ENCODE measurements at places on chromosomes 5 and 9.

- peak; percentile 18 for DNase-seq
Observed at GRCh38 chr9:119802621-119803020, 433.4 kb upstream of the BRINP1 start.

DNA sequence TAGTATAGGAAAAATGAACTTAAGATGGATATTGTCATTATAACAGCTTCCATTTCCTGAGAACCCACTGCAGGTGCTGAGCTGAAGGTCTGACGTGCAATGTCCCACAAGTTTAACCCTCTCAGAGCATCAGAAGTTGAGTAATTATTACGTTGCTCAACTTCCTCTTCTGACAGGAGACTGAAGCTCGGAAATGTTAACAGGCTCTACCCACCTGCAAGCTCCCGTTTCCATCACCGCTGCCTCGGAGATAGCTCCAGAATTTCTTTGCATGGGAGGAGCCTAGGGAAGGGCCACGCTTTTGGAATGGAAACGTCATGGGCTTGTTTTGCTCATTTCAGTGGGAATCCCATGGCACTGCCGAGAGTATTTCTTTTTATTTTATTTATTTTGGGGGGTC lies 1.0 kb upstream of the NTMT1 start:
- no peak for DNase-seq

- no peak for DNase-seq
Observed at GRCh38 chr9:105994970-105995369, 300.6 kb downstream of the TMEM38B start.

GRCh38 chr5:23655674-23656073 lies 148.3 kb downstream of the PRDM9 start:
- no peak for DNase-seq

GRCh38 chr5:51395245-51395644 lies 12.0 kb downstream of the ISL1 start:
- no peak for DNase-seq

- DNase-seq: no peak
Observed at GRCh38 chr5:45262061-45262590, 434.1 kb downstream of the HCN1 start.

DNA sequence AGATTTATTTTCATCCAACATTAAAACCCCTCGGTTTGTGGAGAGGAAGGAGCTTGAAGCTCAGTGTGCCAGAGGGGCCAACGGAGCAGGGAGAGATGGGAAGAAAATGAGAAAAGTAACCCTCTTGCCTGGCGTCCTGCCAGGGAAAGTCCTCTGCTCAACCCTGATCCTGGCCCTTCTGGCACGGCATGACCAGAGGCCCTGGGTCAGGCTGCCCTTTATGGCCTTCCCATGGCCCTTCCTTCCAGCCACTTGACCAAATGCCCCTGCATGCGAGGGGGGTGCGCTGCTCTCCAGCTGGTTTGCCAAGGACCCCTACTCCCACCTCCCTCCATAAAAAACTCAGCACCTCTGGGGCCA lies 43.8 kb downstream of the SPRY4 start:
- no peak for DNase-seq

DNA sequence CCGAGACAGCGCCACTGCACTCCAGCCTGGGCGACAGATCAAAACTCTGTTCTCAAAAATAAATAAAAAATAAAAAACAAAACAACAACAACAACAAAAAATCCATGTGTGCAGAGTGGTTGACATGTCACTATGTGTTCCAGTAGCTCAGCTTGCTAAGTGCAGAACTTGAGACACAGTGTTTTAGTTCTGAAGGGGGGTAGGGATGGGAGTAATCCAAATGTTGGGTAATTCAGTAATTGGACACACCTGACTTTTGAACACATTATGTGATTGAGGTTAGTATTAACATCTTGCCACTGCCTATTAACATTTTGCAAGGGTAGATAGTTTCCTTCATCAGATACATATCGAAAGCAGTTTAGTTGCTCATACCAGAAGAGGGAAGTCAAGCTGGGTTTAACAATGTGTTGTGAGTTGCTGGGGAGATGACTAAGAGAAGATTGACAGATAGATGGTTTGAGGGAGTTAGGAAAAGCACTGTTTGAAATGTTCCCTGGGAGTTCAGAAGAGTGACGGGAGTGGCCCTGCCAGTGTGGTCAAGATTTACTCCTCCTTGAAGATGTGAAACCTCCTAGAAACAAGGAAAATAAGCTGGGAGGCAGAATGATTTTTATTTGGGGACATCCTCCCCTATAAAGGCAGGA lies 928 bp downstream of the HACD4 start:
- DNase-seq: no peak

GRCh38 chr5:32501071-32502002 lies 56.8 kb upstream of the ZFR start:
- no peak for DNase-seq

DNA sequence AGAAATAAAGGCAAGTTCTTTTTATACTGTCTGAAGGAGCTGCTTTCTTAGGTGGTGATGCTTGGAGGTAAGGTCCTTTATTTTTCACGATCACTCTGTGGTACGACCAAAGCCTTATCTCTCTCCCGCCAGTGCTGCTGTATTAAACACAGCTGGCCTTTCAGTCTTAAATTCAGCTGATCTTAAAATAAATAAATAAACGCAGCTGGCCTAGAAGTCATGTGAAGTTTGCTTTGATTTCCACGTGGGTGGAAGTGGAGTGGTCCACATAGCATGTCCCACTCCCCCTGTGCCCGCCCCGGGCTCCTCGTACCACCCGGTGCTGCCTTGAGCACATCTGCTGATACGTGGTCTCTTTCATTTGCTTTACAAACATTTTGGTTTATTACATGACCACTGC lies 260.4 kb downstream of the FANCC start:
- no peak for DNase-seq

DNA sequence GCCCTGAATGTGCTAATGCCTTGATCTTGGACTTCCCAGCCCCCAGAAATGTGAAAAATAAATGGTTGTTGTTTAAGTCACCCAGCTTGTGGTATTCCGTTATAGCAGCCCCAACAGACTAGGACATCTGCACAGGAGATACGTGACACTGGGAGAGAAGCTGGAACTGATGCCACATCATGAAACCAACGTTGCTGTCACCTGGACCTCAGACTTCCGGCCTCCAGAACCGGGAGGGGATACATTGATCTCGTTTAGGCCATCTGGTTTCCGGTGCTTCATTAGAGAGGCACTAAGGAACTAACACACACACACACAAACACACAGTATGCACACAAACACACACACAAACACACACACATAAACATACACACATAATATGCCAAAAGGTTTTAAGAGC lies 75.0 kb upstream of the ICE1 start:
- no peak for DNase-seq

- DNase-seq: no peak
Observed at GRCh38 chr9:86766912-86767311, 180.4 kb downstream of the GAS1 start.

All from nephron progenitor cell (in vitro differentiated cells).